ENCODE measurements at places on chromosomes 2 and 18.

DNA sequence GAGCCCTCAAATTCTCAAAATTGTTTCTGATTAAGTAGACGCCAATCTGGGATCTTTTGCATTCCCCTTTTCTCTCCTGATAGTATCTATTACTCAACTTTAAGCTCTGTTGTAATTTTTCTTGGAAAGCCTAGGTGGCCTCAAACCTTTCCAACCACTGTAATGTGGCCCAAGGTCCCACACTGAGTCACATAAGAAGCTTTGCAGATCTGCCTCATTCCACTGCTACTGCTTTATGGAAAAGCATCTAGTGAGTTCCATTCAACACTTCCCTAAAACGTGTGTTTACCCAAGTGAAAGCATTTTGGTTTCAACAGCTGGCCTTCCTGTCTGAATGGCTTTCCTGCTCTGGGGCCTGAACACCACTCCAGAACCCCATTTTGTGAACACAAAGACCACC is 493.6 kb upstream of the SPHKAP start:
- DNase-seq = no peak

GRCh38 chr2:192546565-192546964 is 351.8 kb upstream of the TMEFF2 start:
- no peak for DNase-seq

DNA sequence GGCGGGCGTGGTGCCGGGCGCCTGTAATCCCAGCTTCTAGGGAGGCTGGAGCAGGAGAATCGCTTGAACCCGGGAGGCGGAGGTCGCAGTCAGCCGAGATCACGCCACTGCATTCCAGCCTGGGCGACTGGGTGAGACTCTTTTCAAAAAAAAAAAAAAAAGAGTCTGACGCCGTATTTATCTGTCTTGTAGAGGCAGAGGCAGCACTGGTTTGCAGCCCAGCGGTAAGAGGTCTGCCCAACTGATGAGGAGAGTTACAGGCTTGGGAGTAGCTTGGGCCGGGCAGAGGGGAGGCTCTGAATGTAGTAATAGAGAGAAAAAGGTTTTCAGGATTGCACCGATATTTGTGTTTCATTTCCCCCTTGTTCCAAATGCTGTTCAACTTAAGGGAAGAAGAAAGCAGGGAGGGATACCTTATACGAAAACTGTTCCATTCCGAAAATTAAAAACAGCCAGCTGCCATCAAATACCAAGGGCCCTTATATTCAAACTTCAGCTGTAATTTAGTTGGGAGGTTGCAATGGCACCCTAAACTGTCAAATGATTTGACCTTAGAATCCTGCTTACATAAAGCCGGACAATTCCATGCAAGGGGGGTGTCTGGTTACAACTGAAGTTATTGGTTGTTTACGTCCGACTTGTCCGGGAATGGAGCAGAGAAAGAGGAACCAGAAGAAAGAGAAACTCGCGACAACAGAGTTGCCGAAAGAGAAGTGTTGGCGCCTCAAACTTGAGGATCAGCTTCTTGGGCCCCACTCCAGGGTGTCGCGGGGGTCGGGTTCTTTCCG is 9.2 kb upstream of the SP9 start:
- DNase-seq = no peak

- DNase-seq = peak; percentile 54
Observed at GRCh38 chr2:168961450-168962229, 60.5 kb downstream of the G6PC2 start.

DNA sequence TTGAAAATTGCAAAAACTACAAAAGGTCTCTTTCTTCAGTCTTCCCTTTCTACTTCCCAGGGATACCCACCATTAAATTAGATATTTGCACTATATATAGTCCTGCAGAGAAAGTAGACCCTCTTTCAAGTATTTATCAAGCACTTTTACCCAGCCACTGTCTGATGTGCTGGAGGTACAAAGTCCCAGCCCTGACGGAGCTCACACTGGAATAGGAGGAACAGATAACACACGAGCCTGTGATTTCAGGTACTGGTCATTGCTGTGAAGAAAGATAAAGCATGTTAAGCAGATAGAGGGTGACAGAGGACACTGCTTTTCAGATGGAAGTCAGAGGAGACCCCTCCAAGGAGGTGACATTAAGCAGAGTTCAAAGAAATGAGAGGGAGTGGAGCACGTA is 19.6 kb downstream of the SEC11C start:
- no peak for DNase-seq

GRCh38 chr18:56726906-56727305 is 75.7 kb downstream of the WDR7 start:
- DNase-seq = no peak

DNA sequence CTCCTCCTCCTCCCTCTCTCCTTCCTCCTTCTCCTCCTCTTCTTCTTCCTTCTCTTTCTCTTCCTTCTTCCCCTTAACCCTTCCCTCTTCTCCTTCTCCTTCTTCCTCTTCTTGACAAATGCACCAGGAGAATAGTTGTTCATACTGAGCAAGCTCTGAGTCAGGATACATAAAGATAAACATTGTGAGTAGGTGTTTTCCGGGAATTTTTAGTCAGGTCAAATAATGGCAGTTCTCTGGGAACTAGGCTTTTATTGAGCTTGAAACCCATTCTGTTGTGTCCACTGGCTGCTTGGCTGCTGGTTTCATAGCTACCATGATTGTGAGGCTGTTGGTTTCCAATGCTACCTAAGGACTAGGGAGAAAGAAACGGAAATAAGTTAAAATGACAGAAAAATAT is 1144.7 kb upstream of the DDX18 start:
- no peak for DNase-seq

DNA sequence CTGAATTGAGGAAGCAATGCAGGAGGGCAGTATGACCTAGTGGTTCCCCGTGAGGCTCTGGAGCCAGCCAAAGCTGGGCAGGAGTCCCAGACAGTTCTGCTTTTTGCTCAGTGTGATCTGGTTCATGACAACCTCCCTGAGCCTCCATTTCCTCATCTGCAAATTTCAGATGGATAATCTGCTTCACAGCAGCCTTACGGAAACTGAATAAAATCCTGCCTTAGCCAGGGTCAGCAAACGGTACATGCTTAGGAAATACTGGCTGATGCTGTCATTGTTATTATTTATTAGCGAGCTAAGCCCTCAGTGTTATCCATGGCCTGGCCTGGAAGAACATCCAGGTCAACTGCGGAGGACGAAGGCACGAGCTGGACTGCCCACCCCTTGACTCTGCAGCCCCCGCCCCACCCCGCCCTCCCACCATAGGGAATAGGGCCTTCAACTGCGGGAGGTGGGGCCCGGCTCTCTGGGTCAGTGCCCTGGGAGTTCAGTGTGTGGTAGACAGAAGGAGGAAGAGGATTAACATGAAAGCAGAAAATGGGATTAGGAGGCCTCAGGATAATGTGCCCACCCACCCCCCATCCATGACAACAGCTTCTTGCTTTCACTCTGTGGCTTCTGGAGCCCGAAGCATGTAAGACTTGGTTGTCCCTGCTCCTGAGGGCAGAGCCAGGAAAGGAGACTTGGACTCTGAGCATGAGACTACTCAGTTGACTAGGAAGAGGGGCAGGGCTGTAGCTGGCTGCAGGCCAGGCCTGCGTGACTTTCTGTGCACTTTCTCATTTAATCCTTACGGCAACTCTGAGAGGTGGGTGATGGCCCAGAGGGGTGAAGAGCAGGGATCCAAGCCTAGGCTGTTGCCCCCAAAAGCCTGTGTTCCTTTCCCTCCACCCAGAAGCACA is 13.1 kb downstream of the PKDCC start:
- no peak for DNase-seq

DNA sequence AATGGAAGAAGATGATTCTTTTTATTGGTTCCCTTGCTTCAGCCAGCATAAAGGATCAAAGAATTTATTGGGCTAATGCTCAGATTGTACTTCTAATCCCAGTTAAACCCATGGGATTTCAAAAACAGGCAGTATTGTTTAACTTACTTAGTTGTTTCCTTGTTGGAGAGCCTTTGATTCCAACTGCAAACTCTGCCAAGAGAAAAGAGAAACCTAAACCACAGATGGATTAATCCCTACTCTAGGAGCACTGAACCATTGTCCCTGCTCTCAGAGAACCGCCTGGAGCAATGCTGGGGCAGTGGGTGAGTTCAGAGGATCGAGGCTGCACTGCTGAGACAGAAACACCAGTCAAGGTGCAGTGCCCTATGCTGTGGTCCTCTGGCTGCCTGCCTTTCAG is 44.9 kb upstream of the SIGLEC15 start:
- no peak for DNase-seq

DNA sequence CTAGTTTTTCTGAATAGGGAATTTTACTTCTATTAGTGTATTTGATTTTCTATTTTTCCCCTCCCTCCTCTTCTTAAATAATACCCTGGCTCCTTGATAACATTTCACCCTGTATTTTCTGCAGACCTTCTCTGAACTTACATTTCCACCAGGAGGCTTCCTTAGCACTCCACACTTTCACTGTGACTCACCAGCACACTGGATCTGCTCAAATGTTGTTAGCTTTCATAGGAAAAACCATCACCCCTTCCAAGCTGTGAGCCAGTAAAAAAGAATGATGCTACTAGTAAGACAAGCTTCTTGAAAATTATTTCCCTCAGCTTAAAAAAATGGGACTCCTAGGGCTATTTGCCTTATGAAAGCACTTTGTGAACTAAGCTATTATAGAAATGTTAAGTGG is 16.1 kb downstream of the SUPT7L start:
- DNase-seq = no peak

GRCh38 chr2:152443771-152444170 is 108.8 kb downstream of the FMNL2 start:
- DNase-seq = no peak

DNA sequence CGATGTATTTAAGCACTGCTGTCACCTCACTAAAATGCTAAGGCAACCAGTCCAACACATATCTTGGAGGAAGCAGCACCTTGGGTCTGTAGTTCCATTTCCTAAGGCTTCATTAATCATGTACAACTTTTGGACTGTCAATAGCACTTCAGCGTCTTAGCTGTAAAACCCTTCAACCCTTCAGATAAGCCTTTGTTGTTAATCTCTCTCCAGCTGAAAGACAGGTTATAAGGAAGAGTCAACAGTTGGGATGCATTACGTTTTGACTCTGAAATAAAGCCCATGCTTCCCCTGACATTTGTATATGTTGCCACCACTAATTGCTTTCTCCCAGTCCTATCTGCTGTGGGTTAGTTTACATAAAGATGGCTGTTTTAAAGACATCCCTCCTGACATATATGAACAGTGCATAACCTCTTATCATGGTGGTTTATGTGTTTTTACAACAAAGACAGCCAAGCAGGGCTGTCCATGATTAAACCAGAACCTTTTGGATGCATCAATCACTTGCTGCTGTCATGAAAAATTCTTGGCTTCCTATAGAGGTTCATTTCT is 81.5 kb downstream of the EPHA4 start:
- DNase-seq = no peak

- DNase-seq = no peak
Observed at GRCh38 chr2:29073933-29074332, 390 bp downstream of the PCARE start.

DNA sequence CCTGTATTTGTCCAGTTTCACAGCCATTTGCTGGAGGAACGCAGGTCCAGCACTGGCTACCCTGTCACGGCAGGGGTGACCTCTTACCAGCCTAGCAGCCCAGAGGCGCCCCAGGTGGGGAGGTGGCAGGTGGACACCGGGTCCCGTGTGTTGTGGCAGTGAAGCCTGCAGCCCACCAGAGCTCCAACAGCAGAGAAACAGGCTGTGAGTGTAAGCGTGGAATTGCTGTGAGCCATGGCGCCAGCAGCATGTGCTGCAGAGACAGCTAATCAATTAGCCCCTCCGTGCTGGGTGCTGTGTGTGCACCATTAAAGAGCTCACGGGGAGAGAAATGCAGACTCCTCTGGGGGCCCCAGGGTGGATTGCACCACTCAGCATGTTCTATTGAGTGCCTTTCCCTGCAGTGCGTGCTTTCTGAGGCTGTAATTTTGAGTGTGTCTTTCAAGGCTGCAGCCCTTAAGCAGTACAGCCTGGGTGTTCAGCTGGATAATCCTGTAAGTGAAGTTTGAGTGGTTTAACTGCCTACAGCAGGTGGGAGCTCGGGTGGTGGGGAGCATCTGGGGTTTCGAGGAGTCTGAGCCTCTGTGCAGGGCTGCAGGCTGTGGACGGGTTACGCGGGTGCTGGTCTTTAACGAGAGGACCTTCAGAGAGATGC is 15.9 kb downstream of the RTP5 start:
- no peak for DNase-seq

DNA sequence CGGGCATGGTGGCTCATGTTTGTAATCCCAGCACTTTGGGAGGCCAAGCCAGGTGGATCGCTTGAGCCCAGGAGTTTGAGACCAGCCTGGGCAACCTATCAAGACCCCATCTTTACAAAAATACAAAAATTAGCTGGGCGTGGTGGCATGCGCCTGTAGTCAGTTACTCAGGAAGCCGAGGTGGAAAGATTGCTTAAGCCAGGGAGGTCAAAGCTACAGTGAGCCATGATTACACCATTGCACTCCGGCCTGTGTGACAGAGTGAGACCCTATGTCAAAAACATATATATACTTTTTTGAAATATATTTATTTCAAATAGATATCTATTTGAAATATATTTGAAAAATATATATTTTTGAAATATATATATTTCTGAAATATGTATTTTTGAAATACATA is 10.9 kb downstream of the OSBPL1A start:
- DNase-seq = no peak

DNA sequence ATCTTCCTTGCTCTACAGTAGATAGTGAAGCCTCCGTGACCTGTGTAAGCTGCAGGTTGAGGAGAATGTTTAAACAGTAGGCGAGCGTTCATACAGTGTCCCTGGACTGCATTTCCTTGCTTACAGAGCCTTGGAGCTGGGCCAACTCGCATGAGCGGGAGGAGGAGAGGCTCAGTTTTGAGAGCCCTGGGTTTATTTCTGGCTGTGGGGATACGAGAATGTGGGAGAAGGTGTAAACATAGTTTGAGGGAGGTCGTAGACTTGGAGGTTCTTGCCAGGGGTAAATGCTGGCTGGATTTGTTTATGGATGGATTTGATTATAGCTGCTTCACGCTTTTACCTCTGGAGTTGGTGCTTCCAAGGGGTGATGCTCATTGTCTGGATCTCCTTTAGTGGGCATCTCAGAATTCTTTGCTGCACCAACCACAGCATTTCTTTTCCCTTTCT is 20.8 kb downstream of the CRIM1 start:
- no peak for DNase-seq

- DNase-seq = no peak
Observed at GRCh38 chr2:128308284-128308731, 10.4 kb downstream of the HS6ST1 start.

- DNase-seq = no peak
Observed at GRCh38 chr2:98355881-98356280, 9.6 kb downstream of the CNGA3 start.

GRCh38 chr2:26735097-26735496 is 29.0 kb upstream of the SLC35F6 start:
- DNase-seq = peak; percentile 70

- DNase-seq = no peak
Observed at GRCh38 chr2:120552800-120553481, 182.7 kb upstream of the GLI2 start.

GRCh38 chr2:21657445-21657844 is 533.7 kb downstream of the TDRD15 start:
- DNase-seq = no peak

- DNase-seq = no peak
Observed at GRCh38 chr2:178123163-178123562, 10.9 kb downstream of the RBM45 start.

Data from non-pigmented ciliary epithelial cell (primary cell).